Activated T-helper 1 cell treated with anti-CD3 and anti-CD28 coated beads, Interleukin-12 subunit alpha, Interleukin-12 subunit beta, Interleukin-2, Interleukin-4 antibody, amounts not matched to agents 30 ng/mL and 10 ng/mL and 1 ng/mL, durations not matched to agents 14 hours and 24 hours and 36 hours (primary cell): ENCODE measurements at places on chromosomes 3 and 15.

DNA sequence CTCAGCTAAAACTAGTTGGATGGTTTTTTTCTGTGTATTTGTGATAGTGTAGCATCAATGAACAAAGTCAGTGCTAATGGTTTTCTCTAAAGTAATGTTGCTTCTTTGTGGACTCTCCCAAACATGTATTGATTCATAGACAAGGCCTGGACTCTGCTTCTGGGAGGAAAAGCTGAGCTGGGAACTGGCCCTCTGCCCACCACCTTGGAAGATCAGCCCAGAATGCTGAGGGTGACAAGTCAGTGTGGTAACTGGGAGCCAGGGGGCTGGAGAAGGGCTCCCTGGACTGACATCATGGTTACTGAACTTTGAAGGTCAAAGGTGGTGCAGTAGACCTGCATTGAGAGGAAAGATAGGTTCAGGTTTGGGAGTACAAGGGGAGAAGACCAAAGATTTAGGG lies 3.0 kb downstream of the ARHGAP31 start:
- DNase-seq = no peak

DNA sequence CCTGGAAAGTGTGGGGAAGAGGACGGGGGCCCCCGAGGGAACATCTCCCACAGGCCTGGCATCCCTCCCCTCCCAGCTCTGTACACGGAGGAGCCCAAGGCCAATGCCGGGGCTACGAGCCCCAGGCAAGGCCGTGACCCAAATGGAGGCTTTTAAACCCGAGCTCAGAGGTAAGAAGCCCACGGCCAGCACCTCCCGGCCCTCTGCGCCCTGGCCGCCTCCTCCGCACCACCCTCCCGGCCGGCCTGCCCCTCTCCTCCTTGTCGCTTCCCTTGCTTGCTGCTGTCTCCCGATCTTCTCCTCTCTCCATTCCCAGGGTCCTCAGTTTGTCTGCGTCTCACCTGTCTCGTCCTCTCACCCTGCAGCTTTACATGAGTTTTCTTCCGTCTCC lies 1.3 kb downstream of the MUC4 start:
- DNase-seq = no peak

- DNase-seq = no peak
Observed at GRCh38 chr15:60993008-60993407, 236.1 kb downstream of the RORA start.

GRCh38 chr3:83662381-83662960 lies 1296.3 kb upstream of the CADM2 start:
- no peak for DNase-seq

GRCh38 chr15:79837846-79838245 lies 59.0 kb downstream of the MTHFS start:
- no peak for DNase-seq

- DNase-seq = no peak
Observed at GRCh38 chr15:34993412-34993811, 5.3 kb upstream of the ZNF770 start.

- DNase-seq = no peak
Observed at GRCh38 chr15:82900511-82901060, 51.9 kb downstream of the HOMER2 start.

DNA sequence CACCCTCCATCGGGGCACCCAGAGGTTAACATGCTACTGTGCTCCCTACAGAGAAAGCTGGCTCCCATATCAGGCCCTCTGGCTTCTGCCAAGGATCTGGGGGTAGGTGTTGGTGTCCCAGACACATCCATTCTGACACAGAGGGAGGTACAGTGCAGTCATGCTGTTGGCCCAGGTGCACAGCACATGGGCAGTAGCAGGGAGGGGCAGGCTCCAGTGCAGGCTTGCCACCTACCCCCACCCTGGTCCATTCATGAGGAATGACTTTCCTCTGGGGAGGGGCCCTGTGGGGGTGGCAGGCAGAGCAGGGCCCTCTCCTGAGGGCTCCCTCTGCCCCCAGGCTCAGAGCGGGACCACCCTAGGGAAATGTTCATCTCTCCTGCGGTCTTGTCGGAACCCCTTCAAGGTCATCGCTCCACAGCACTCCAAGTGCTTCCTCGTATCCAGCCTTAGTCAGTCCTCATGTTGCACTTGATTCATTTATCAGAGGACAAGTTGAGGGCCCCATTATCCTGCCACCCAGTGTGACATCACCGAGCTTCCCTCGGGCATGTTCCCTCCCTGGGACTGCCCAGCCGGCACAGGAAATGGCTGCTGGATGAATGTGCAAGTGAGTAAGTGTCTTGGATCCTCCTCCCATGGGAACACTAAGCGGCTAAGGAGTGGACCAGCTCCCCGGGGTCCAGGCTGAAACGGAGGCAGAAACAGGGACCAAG lies 10.0 kb downstream of the DUSP7 start:
- no peak for DNase-seq

GRCh38 chr3:128415200-128415772 lies 51.4 kb downstream of the DNAJB8 start:
- no peak for DNase-seq

DNA sequence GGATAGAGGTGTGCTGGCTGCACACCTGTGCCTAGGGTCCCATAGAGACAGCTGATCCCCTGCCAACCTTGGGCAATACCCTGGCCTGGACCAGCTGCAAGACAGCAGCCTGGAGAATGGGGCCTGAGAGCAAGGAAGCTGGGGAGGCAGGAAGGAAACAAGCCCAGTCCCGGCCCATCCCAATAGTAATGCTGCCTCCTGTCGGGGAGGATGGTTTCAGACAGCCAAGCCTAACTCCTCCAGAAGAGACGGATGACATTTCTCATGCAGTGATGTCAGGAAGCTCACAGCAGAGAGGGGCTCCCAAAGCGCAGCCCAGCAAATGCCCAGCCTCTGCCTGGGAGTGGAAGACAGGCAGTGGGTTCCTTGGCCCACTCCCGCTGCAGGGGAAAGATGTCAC lies 408.8 kb downstream of the OCA2 start:
- DNase-seq = no peak

- no peak for DNase-seq
Observed at GRCh38 chr3:56248021-56248420, 220.2 kb downstream of the ERC2 start.

DNA sequence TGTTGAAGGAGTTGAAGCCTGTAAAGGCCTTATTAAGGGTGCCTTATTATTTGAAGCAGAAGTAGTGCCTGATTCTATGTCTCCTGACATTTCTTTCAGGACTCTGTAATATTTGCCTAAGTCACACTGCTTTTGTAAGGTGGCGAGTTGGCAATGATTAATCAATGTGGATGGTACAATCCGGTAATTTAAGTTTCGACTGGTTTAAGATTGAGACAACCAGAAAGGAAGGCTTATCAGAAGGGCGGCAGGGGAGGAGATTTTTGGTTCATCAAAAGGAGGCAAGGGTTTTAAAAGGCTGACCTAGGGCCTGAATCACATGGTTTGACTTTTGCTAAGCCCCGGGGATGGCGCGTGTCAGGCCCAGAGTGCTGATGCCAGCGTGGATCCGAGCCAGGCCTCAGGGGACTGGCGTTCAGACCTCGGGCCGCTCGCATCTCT lies 830 bp upstream of the RNF13 start:
- DNase-seq = no peak

- peak; percentile 47 for DNase-seq
Observed at GRCh38 chr3:195106418-195106906, 164.5 kb downstream of the XXYLT1 start.

GRCh38 chr3:45994419-45995235 lies 997 bp downstream of the FYCO1 start:
- DNase-seq = peak; percentile 49

- DNase-seq = no peak
Observed at GRCh38 chr3:143478115-143478693, 358.6 kb downstream of the CHST2 start.

DNA sequence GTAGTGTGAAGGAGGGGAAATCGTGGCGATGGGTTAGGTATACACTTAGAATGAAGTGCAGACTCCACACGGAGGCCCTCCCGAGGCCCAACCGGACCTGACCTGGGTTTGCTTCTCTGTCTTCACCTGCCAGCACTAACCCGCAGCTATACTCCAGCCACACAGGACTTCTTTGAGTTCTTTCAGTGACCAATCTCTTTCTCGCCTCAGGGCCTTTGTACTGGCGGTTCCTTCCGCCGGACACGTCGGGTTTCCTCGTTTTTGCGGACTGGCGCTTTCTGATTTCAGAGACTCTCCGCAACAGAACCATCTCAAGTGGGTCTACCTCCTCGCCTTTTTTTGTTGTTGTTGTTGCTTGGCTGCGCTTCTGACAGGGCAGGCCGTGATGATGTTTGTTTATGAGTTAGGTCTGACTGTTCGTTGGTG lies at the start of gene NEIL1:
TSS of gene NEIL1 (plus strand) at position 244 of the 426 bp plus-strand sequence. CDS start 1,867 bp downstream, outside the sequence.
- DNase-seq = no peak

DNA sequence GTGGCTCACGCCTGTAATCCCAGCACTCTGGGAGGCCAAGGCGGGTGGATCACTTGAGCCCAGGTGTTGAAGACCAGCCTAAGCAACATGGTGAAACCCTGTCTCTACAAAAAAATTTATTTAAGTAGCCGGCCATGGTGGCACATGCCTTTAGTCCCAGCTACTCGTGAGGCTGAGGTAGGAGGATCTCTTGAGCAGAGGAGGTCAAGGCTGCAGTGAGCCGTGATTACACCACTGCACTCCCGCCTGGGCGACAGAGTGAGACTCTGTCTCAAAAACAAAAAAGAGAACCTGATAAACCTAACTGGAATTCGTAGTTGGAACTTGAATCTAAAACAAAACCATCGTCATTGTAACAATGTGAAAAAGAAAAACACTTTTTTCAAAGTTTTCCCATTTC lies 57.1 kb downstream of the TCAIM start:
- no peak for DNase-seq

GRCh38 chr3:16653712-16654111 lies 48.5 kb upstream of the DAZL start:
- no peak for DNase-seq

DNA sequence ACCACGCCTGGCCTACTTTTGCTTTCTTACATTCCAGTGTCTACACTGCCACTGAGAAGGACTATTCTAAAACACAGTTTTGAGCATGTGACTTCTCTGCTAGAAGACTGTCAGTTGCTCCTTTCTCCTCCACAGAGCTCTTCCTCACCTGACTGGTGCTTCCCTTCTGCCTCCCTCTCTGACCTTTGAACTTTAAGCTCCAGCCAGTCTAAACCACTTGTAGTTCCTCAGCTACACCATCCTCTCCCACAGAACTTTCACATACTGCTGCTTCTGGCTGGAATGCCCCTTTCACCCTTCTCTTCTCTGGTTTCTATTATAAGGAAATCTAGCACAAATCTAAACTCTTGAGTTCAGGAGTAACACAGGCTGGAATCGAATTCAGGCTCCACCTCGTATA lies 9.1 kb downstream of the NCEH1 start:
- DNase-seq = no peak

DNA sequence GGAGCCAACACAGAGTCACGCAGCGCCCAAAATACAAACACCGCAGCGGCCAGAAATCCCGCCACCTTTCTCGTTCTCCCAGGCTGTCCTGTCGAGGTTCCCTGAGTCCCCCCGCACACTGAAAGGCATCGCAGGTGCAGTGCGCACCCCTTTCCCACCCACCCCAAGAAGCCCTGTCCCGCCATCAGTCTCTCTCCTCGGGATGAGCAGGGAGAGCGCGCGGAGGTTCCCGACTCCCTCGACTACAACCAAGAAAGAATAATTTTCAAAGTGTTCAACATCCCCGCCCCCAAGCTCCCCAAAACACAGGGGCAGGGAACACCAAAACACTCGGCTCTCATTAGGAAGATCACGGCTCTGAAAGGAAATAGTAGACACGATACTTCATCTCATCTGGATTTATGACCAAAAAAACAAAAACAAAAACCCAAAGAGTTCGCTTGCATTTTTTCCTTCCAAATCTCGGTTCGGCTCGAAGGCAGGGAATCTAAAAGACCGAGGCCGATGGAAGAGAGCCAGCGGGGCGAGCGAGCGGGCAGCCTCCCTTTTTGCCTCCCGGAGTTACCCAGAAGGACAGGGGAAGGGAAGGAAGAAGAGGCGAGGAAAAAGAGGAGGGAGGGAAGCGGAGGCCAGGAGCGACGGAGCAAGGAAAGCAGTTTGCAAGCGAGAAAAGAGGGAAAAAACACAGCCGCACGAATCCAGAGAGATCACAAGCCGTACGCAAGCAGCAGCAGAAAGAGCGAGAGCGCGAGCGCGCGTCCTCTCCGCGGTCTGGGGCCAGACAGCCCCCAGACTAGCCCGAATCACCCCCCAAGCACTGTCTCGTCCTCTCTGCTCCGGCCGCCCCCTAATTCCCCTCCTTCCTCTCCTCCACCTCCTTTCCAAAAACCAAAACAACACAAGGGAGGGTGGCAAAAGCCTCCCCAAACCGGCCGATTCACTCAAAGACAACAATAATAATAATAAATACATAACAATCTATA lies 808 bp downstream of the BCL6 start:
- peak; percentile 37 for DNase-seq

DNA sequence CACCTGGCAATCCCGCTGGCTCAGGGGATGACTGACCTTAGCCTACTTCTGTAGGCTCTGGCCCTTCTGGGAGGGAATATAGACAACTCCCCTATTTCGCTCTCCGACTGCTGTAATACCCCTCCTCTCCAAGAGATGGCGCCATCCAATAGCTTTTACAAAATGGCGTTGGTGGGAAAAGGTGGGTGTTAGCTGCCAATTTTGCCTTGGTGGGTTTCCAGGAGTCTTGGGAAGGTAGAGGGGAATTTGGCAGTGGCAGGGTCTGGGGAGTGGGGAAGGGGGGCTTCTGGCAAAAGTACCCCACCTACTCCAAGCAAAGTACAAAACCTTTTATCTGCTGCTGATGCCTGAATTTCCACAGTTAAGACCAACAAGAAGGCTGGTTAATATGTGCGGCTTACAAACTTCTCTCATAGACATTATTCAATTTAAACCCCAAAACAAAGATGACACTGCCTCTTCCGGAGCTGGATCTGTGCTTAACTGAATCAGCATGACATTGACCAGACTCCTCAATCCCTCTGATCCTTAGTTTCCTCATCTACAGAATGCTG lies 62.1 kb downstream of the RASGRF1 start:
- DNase-seq = no peak
